ENCODE measurements at places on chromosomes 7 and 10. TPM values are rescaled to one million over a fixed set of nuclear protein-coding genes. Genes with fewer than 3 reads are reported as not detected.

Gene EBLN1
- polyA plus RNA-seq: not detected

DNA sequence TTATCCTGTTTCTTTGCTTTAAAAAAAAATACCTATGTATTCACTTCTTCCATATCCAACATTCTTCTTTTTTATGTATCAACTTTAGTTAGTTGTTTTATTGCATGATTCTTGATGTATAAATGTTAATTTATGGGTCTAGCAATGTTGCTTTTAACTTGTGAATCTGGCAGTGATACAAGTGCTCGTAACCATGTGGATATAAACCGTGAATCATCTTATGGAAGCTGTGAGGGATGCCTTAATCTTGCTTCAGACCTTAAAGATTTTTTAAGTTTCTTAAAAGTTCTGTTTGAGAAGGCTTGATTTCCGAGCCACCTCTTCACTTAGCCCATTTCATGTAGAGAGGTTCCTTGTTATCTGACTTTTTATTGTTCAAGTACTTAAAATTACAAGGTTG, 25.9 kb downstream of the HELLS start:
- no peak for DNase-seq

DNA sequence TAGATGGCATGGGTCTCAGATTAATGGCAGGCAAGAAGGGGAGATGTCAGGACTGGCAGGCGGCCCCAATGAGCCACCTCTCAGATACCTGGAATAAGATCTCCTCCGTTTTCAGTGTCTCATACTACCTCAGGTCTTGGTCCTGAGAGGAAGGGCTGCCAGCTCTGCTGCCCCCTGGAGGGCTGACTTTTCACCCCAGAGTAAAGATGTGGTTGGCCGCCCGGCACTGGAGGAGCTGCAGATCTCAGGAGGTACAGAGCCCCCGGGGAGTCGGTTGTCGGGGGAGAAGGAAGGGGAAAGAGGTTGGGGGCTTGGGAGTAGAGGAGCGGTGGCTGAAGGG, 642 bp upstream of the COL13A1 start:
- DNase-seq: no peak

DNA sequence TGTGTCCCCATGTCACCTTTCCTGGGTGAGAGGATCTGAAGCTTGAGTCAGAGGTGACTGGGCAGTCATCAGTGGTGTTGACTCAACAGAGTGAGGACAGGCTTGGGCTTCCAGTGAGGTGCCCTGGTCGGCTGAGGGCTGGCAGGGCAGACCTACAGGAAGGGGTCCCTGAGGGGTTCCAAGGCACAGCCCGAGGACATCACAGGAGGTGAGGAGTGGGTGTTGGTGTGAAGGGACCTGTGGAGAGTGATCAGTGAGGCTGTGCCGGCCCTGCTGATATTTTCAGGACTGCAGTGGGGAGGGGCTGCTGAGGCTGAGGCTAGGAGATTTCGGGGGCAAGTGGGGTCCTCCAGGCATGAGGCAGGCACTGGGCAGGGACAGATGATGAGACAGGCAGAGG, 545.5 kb downstream of the TCERG1L start:
- DNase-seq: no peak

DNA sequence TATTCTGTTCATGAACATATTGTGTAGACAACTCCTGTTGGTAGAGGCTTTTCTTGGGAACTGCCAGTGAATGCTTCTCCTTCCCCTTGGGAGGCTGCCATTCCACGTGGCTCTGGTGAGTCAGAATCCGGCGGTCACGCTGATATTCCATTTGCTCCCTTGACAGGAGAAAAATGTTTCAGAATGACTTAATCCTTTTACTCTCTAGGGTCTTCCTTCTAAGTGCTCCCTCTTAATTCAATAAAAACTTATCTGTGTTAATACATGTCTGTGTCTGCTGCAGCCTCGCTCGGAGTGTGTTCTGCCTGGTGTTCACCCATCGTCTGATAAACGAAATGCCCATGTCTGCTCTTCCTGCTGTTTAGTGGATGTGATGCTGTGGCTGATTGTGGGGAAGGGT, 278.6 kb downstream of the ARHGAP12 start:
- no peak for DNase-seq

DNA sequence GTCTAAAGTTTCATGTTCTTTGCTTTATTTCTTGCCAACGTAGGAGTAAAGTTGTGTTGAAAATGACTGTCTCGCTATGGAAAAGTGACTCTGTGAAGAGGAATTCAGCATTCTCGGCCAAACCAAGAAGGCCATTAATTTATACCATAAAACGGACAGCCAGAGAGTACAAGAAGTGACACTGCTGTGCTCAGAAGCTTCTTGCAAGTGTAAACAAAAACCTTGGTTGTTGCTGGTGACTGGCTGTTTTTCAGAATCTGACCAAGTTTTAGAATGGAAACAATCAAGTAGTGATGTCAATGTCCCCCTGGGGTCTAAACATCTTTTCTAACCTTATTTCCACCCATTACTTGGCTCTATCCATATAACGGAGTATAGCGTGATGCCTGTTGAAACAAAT, 201.9 kb downstream of the INHBA start:
- DNase-seq: no peak

Gene SCART1
- polyA plus RNA-seq: 0.86 TPM

DNA sequence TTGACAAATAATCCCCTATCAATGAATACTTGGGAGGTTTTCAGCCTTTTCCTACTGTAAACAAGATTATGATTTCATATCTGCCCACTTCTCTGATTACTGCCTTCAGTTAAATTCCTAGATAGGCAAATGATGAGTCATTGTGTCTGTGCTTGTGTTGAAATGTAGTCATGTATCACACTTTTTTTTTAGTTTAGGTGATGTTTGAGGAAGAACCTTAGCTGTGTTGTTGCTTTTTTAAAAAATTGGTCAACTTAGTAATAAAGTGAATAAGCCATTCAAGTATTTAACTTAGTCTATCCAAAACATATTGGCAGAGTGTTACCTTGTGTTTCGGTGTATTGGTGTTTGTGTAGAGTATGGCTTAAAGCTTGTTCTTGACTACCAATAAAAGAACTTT, 60.0 kb downstream of the WAC start:
- no peak for DNase-seq

Gene ACTA2
- 206 TPM for polyA plus RNA-seq

- DNase-seq: no peak
Observed at GRCh38 chr7:104445393-104445792, 117.0 kb downstream of the LHFPL3 start.

- DNase-seq: no peak
Observed at GRCh38 chr10:98560565-98560964, 113.8 kb upstream of the HPS1 start.

- no peak for DNase-seq
Observed at GRCh38 chr10:123640016-123640535, 26.1 kb upstream of the GPR26 start.

Gene BTAF1
- polyA plus RNA-seq: 38.3 TPM

GRCh38 chr7:45591101-45591906, 17.1 kb downstream of the ADCY1 start:
- no peak for DNase-seq

- DNase-seq: no peak
Observed at GRCh38 chr7:151415375-151416105, 5.7 kb upstream of the WDR86 start.

- no peak for DNase-seq
Observed at GRCh38 chr10:44511601-44512000, 126.7 kb upstream of the CXCL12 start.

- DNase-seq: no peak
Observed at GRCh38 chr10:103818765-103819374, 36.5 kb downstream of the SH3PXD2A start.

GRCh38 chr7:150657526-150657925, 25.3 kb upstream of the GIMAP6 start:
- DNase-seq: no peak

Gene MDFIC
- 34.0 TPM for polyA plus RNA-seq

- no peak for DNase-seq
Observed at GRCh38 chr10:78802866-78803265, 265.9 kb upstream of the ZMIZ1 start.

- DNase-seq: no peak
Observed at GRCh38 chr10:8327140-8327423, 272.6 kb downstream of the GATA3 start.

DNA sequence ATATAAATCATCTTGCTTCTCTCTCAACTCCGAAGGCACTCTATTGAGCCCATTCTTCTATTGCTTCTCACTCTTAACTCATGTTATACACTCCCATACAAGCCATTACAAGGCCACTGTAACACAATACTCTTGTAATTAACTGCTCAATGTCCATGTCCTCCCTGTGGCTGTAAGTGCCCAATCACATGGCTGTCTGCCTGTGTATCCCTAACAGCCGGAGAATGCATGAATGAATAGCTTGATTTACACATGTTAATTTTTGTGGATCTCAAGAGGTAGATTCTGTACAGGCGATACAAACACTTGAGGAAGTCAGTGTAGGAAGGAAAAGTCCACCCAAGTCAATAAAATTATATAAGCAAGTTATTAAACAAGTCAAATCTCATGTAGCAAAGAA, 215.6 kb downstream of the DOCK4 start:
- DNase-seq: peak; percentile 45

Gene PAX2
- 20.2 TPM for polyA plus RNA-seq

DNA sequence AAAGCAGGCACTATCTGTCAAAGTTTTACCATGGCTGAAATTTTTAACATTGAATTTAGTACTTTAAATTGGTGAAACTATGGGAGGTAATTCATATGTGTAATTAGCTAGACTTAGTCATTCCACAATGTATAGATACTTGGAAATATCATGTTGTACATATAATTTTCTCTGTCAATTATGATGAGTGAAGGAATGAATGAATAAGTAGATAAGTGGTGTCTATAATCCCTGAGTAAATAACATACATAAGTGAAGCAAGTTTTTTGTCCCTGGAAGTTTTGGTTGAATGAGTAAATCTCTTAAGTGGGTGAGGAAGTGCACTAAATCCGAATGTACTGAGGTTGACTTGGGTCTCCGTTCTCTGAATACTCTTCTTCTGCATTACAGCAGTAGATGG, 201.0 kb downstream of the CSTF2T start:
- no peak for DNase-seq

DNA sequence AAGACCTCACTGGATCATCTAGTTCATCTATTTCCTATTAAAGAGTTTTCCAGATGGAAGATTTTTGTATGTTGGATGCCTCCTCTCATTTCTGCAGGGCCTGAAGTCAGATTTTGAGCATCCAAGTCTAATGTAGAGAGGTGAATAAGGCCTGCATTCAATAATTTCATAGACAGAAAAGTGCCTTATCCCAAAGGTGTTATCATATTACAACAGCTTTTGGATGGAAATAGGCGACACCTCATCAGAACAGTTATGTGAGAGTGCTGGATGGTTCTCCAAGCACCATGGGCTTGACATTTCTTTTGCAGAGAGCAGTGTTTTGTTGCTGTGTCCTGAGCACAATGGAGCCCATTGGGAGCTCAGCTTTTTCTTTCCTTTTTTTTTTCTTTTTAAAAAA, 162.4 kb upstream of the MEOX2 start:
- no peak for DNase-seq

GRCh38 chr7:77894574-77895091, 96.1 kb downstream of the PHTF2 start:
- no peak for DNase-seq

DNA sequence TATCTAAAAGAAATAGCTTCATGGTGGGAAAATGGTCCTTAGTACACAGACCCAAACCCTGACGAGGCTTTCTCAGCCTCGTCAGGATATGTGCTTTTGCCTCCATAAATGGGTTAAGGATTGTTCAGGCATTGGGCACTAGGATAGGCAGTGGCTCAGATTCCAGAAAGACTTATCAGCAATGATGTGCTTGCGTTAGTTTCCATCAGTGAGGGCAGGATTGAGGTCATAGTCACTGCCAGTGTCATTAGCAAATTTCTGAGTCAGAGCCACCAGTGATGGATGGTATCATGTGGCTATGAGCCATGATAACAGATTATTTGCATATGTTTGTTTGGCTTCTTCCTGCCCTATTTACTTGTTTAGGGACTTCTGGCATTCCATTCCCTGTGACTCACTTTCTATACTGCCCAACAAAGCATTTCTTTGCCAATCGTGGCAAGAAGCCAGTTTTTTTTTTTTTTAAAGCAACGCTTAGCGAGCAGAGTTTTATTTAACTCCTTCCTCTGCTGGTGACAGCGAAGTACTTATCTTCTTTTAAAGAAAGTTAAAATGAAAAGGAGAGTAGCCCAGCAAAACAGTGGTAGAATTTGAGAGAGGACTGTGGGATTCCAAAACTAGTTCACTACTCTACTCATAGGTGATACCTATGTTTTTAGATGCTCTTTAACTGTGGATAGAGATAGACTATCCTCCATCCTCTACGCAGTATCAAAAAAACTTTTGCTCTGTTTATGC, 44.4 kb downstream of the MYPN start:
- no peak for DNase-seq

DNA sequence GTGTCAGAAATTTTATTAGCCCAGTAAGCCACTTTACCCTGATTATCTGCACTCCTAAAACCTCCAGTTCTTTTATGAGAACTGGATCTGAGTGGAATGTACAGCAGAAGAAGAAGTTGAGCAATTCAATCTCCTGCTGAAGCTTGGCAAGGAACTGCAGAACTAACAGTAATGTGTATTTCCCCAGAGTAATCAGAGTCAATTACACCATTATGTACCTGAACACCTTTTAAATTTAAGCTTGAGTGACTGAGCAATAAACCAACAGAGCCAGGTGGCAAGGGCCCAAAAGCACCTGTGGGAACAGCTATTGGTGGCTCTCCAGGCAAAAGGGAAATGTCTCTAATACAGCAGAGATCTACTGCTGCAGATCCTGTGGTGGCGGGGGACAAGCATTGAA, 40.1 kb upstream of the AKR1C2 start:
- DNase-seq: no peak

DNA sequence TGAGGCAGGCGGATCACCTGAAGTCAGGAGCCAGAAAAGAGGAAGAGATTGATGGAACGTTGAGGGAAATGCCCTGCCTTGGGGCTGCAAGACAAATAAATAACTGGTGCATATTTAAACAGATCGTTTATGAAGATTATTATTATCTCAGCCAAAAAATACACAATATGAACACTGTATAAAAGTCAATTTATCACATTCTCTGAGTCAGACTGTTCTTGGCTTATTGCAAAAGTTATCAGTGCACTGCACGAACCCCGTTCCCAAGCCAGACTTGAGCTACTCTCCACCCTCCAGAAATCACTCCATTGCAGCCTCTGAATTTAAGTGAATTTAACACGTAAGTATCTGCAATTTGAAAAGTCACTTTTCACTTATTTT, 1.6 kb downstream of the DNMBP start:
- DNase-seq: no peak

GRCh38 chr10:109820620-109821405, 102.5 kb downstream of the XPNPEP1 start:
- DNase-seq: no peak

DNA sequence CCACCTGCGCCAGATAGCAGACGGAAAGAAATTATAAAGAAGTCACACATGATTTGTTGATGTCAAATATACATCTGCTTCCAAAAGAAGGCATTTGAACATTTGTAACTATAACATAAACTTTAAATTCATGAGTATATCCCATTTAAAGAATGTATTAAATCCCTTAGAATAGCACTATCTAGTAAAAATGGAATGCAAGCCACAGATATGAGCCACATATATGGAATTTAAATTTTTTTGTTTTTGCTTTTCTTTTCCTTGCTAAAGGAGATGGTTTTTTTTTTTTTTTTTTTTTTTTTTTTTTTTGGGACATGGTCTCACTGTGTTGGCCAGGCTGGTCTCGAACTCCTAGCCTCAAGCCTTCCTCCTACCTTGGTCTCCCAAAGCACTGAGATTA, 730.8 kb downstream of the PHTF2 start:
- no peak for DNase-seq

Gene MSS51
- 5.0 TPM for polyA plus RNA-seq

- DNase-seq: peak; percentile 14
Observed at GRCh38 chr10:130686689-130687300, 550.6 kb downstream of the GLRX3 start.

Measured in left renal pelvis (tissue), 4 donors.